ACHN (cell line): ENCODE measurements at places on chromosomes 7 and 10.
A peak's percentile ranks its signal among the peaks of the same experiment; 100 is the strongest.

DNA sequence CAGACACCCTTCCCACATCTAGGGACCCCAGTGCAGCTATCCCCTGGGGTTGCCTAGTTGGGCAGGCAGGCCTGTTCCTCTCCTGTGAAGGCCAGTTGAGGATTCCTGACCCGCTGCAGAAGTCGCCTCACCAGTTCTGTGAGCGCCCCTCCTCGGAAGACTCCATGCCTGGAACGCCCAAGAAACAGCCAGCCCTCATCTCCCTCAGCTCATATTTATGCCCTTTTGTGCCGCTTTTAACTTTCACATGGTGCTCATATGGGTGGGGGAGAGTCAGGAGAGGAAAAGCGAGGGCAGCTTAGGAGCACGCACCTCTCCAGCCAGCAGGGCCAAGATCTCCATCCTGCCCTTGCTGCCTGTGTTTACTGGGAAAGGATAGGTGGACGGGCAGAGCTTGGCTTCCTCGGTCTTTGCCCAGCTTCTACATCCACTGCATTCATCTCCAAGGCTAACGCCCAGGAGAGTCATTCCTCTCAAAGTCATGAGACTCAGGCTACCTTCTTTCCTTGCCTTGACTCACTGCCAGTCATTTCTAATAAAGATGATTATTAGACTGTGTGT lies 286.6 kb downstream of the USP6NL start:
- no peak for DNase-seq

DNA sequence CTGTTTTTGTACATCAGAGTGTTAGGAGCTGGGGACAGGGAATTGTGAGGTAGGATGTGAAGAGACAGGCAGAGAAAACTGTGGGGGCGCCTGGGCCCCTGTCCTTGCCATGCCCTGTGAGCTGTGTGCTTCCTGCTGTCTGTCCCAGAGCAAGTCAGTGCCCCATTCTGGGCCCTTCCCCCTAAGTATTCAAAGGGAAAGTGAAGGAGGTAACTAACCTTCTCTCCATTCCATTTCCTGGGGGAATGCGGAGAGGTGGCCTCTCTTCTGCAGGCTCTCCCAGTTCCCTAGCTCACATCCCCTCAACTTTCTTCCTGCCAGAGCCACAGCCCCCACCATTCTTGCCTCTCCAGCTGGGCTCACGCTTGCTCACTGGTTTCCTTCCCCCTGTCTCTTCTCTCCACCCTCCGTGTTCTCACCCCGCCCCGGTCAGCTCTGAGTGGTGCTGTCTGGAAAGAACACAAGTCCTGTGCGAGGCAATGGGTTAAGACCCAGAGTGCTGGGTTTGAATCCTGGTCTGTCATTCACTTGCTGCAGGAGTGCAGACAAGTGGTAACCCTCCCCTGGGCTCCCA lies 9.7 kb upstream of the VSIR start:
- no peak for DNase-seq

- no peak for DNase-seq
Observed at GRCh38 chr7:123974326-123974908, 49.4 kb downstream of the SPAM1 start.

DNA sequence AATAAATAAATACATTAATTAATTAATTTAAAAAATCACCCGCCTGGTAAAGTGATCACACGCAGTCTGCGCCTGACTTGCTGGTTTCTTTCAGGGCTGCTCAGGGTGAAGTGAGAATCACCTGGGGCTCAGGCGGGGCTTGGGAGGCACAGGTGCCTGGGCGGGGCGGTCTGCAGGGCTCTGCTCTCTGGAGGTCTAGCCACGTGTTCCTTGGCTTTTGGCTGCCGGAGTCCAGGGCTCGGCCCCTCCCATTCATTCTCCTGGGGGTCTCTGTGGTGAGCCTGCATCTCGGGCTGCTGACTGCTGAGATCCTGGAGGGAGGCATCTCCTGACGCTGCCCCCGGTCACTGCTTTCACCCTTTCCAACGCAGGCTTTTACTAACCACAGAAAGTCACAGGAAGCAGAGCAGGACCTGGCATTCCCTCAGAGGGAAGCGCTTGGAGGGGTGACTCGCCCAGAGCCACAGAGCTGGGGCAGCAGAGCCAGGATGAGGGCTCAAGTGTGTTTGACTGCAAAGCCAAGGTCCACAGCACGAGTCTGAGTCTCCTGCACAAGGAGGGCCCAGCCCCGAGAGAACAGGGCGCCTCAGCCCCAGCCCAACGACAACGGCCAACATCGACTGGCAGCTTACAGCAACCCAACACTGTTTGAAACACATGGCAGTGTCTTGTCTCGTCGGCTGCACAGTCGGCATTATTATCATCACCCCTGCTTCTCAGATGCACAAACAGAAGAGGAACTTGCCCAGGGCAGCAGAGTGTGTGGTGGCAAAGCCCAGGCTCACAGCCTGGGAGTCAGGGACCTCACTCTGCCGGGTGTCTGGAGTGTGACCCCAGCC lies 22.4 kb upstream of the MNX1 start:
- no peak for DNase-seq

GRCh38 chr7:13259930-13260329 lies 572.5 kb downstream of the ARL4A start:
- no peak for DNase-seq

DNA sequence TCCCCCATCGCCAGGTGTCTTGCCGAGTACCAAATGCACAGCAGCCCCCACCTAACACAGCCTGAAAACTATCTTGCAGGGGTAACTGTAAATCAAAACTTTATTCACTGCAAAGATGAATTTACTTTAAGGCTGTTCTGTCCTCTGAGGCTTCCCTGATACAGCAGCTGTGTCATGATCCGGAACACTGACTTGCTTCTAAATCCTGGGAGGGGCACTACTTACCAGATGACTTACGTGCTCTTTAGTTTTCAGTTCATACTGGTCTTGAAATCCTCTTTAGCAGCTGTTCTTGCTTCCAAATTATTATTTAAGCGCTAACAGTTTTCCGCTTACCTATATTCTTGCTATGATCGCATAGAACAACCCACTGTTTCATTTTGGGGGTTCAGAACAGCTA lies 4.9 kb downstream of the DYNC1I1 start:
- no peak for DNase-seq

DNA sequence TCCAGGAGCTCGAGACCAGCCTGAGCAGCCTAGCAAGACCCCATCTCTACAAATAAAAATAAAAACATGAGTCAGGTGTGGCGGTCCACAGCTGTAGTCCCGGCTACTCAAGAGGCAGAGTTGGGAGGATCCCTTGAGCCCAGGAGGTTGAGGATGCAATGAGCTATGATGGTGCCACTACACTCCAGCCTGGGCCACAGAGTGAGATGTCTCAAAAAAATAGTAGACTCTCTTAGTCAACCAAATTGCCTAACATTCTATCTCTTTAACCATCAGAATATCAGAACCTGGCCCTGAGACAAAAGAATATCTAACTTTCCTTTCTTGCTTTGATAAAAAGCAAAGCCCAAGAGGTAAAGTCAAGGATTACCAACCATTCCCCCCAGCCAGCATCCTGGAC lies 35.0 kb upstream of the CUX1 start:
- no peak for DNase-seq

DNA sequence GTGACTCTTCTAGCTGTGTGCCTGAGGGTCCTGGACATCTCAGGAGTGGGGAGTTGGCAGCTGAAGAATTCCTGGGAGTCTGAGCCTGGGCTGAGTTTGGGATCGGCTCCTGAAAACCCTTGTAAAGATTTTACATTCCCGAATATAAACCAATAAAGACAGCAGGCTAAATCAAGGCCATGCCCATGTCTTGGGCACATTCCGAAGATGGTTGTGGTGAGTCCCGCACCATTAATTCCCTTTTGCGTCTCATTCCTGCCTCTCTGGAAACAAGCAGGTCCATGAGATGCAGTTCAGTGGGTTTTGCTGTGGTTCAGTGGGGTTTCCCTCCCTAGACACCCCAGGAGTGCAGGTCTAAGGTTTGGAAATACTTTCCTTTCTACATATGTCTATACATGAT lies 90.9 kb downstream of the COL26A1 start:
- peak; percentile 98 for DNase-seq

DNA sequence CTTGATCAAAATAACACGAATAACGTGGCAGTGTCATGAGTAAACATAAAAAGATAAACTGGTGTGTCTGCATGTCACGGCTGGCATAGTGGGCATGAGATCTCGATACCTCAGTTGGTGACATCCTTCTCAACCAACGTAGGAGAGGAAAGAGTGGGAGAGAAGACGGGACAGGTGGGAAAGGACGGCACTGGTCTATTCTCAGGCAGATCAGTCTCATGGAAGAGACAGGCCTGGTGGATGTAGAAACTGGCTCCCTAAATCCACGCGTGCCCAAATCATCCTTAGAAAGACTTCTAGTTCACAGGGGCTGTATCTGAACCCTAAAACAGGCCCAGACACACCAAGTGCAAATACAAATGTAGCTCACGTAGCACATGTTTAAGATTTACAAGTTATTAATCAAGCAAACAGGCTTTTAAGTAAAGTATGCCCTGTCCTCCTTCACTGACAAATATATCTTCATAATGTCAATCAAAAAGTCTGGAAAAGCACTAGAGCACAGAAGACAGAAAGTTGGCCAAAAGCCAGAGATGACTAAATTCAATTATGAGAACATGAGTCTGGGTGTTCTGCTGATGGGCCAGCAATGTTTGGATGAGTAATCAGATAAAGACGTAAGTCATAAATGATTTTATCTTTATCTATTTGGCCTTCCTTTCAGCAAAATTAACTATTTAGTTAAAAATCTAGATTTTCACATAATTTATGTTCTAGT lies 56.3 kb downstream of the SFMBT2 start:
- DNase-seq, result no peak

GRCh38 chr7:116733924-116734580 lies 62.1 kb downstream of the MET start:
- no peak for DNase-seq

GRCh38 chr7:96055717-96056116 lies 266.2 kb downstream of the SLC25A13 start:
- DNase-seq, result no peak

GRCh38 chr10:82190432-82191260 lies 315.7 kb downstream of the NRG3 start:
- DNase-seq, result no peak

DNA sequence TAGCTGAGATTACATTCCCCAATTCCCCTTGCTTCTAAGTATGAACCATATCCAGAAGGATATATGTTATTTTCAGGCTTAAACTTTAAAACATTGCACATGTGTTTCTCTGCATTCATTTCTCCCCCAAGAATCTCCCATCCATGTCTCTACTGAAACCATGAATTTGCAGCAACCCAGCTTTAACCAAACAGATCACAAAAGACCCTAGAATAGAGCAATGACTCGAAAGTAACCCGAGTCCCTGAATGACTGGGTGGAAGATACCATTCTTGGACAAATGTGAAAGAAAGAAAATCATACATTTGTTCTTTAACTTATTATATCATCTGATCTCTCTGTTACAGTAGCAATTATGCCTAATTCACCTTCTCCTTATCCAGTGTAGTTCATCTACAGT lies 278.7 kb downstream of the IPMK start:
- DNase-seq, result no peak

GRCh38 chr10:24223341-24223740 lies 14.4 kb downstream of the KIAA1217 start:
- DNase-seq, result no peak

DNA sequence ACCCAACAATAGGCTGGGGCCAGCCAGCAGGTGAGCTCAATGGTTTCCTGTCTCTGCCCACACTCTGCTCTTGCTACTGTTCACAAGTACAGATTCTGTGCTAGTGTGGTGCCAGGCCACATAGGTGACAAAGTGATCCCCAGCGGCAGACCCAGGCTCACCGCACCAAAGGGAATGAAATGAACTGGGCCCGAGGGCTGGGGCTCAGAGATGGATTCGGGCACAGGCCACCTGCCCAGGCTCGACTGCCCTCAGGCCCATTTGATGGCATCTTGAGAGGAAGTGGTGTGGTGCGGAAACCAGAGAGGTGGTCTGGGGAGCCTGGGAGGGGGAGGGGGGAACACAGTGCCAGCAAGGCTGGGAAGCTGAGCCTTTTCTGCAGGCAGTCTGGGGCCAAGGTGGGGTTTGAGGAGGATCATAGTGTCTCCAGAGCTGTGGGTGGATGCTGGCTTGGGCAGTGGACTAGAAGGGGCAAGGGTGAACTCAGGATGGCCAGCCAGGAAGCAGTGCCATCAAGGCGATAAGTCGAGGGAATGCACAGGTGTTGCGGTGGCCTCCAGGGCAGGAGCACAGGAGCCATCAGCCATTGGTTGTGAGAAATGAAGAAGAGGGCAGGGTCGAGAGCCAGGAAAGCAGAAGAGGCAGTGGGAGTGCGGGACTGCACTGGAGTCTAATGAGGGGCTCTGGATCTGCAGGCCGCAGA lies 85.2 kb downstream of the ARHGAP22 start:
- no peak for DNase-seq

DNA sequence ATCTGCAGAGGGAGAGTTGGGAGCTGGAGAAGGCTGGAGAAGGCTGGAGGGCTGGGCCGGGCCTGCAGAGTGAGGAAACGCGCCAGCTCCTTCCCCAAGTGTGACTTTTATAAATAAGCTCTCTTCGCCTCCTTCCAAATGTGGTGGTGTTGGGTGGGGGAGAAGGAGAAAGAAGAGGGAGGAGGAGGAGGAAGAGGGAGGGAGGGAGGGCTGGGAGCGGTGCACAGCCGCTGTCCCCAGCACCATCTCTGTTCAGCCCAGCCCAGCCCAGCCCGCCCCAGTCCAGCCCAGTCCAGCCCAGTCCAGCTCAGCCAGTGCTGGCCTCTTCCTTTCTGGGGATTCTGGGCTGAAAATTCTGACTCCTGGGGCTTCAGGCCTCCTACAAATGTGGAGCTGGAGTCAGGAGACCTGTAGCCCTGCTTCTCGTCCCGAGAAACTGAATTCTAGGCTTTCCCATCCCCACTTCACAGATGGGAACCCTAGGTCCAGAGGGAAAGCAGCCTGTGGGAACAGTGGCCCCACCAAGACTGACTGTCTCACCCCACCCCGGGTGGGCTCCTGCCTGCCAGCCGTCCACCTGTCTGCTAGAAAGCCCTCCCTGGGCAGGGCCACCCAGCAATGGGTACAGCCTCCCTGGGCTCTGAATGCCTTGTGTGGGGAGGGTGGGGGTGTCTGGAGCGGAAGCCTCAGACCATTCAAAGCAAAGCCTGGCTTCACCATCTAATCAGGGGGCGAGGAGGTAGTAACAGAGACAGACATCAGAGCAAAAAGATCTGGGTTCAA lies 2.3 kb downstream of the STX1A start:
- DNase-seq, result no peak

DNA sequence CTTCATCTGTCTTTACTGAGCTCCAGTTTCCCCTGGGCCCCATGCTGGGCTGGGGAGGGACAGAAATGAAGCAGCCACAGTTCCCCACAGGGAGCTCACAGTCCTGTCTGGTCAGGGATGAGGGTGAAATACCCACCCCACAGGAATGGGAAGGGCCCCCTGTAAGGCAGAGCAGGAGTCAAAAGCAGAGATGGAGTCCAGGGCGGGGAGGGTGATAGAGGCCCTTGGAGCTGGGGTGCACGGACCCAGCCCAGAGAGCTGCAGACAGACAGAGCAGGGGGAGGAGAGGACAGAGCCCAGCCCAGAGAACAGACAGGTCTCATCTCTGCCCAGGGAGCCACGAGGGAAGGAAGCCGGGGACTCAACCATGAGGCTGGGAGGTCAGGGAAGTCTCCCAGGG lies 34.9 kb upstream of the ZNF488 start:
- DNase-seq, result no peak
